Sigmoid colon (tissue), 7 donors: ENCODE measurements at places on chromosomes 2 and 18.

GRCh38 chr2:209382775-209383174, 41.1 kb upstream of the MAP2 start:
- DNase-seq = no peak

- no peak for DNase-seq
Observed at GRCh38 chr2:133324150-133324561, 244.1 kb downstream of the NCKAP5 start.

GRCh38 chr2:75416420-75417342, 144.1 kb downstream of the EVA1A start:
- DNase-seq = no peak

DNA sequence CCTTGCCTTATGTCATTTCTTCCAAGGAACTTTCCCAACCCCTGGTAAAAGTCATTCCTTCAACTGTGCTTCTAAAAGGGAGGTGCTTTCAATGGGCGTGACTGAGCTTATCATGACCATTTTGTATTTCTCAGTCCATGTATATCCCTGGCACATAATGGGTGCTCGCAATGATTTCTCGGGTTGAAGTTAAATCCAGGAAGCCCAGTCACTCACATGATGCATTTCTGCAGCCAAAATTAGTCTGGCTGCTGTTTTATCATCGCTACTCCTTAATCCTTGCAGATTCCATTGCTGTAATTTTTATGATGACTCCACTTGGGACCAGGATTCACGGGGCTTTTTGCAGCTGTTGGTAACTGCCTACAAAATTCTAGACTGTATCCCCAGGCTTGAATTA, 25.9 kb upstream of the RFX8 start:
- no peak for DNase-seq

GRCh38 chr2:24881623-24882022, 38.4 kb downstream of the ADCY3 start:
- no peak for DNase-seq

DNA sequence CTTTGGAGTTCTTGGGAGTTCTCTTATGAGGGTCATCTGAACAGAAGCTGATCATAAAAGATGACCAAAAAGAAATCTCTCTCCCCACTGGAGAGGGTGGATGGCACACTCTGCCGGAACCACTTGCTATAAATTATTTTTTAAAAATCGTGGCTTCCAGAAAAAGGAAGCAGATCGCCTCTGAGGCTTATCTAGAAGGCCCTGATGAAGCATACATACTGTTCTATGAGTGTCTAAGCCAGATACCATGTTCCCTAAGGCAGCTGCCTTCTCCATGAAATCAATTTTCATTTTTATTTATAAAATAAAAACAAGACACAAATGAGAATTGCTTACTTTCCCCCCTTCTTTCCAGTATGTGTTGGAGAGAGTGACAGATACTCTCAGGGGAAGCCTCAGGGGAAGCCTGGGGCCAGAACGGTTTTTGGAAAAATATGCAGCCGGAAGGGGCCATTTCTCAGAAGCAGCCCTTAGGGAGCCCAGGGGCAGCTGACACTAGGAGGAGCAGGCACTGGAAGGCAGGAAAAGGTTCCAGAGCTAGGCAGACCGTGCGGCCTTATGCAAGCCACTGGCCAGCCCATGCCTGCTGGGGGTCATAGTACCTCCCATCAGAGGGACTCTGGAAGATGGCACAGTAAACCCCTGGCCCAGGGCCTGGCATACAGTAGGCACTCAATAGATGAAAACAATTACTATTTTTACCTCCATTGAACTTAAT, 130.6 kb downstream of the CABLES1 start:
- no peak for DNase-seq

- DNase-seq = no peak
Observed at GRCh38 chr2:170026361-170026760, 151.6 kb upstream of the MYO3B start.

GRCh38 chr2:27989149-27989548, 98.6 kb downstream of the BABAM2 start:
- DNase-seq = no peak

DNA sequence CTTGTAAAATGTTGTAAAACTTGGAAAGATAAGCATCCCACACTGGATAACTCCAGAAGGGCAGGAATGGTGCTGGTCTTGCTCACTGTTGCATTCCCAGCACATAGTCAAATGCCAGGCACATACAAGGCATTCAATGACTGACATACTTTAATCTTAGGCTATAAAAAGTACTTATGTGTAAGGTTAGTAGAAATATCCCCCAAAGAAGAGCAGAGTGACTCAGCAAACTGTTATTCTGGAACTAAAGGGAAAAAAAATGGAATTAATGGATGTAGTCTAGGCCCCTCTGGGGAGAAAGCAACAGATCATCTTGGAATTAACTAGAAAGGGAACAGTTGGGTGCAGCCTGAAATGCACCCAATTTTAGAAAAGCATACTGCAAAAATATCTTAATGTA, 9.0 kb downstream of the ZBTB14 start:
- no peak for DNase-seq

- no peak for DNase-seq
Observed at GRCh38 chr18:73462092-73462491, 594.3 kb upstream of the NETO1 start.

- DNase-seq = no peak
Observed at GRCh38 chr18:49070552-49070951, 119.8 kb upstream of the SMAD7 start.

- no peak for DNase-seq
Observed at GRCh38 chr2:201466050-201466675, 14.6 kb downstream of the STRADB start.

DNA sequence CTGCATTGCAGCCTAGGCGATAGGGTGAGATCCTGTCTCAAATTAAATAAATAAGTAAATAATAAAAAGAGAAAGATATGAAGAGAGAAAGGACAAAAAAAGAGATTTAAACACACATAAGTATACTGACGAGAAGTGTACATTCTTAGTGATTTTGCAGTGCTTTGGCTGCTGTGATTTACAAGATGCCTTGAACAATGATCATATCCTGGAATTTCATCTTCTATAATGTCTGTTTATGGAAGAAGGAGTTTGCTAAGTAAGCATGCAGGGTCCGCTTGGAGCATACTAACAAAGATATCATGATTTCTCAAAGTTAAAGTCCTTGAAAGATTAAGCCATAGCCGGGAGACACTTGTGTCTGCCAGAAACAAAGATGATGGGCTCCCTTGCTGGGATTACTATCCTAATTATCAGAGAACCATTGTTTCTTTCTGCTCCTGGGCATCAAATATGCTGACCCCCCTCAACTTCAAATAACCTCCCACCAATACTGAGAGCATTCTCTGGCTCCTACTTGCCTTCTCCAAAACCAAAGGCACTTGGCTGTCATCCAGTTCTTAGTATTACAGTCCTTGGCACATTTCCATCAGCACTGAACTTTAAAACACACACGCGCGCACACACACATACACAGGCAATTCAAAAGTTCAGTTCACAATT, 47.5 kb upstream of the STAM2 start:
- peak; percentile 71 for DNase-seq

- DNase-seq = no peak
Observed at GRCh38 chr2:74847070-74847858, 13.3 kb downstream of the HK2 start.
